ENCODE measurements at places on chromosomes 5 and 9.

- peak; percentile 16 for DNase-seq
These were observed 197.0 kb upstream of the VLDLR start for GRCh38 chr9:2424619-2425033.

- no peak for DNase-seq
These were observed 16.6 kb upstream of the PCDHB2 start for GRCh38 chr5:141077826-141078225.

GRCh38 chr9:26814799-26815198, 77.8 kb downstream of the CAAP1 start:
- no peak for DNase-seq

- no peak for DNase-seq
These were observed 254.2 kb downstream of the ARHGAP26 start for GRCh38 chr5:143024228-143024920.

GRCh38 chr5:122129306-122129705, at the start of gene ZNF474:
ZNF474 (plus strand) TSS chr5:122129546; CDS start chr5:122151991, 22,445 bp downstream.
- DNase-seq, result peak; percentile 99

- DNase-seq, result no peak
These were observed 11.4 kb downstream of the GRHPR start for GRCh38 chr9:37433867-37434371.

GRCh38 chr9:127498298-127498697, 47.0 kb downstream of the LRSAM1 start:
- no peak for DNase-seq

DNA sequence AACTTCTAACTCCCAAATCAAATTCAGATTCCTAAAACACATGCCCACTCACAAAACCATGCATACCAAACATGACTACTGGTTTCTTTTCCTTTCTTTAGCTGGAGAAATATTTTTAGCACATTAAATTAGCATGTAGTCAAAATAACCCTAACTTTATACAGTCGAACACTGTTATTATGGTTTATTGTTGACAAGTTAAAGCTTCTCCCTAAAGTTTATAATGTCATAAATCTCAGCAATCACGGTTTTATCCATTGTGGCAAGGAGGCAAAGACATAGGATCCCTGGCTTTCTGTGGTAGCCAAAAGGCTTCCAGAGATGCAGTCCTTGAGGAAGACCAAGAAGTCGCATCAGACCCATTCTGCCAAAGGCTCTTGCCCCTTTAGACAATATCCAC, 27.5 kb downstream of the ARL15 start:
- DNase-seq, result no peak

DNA sequence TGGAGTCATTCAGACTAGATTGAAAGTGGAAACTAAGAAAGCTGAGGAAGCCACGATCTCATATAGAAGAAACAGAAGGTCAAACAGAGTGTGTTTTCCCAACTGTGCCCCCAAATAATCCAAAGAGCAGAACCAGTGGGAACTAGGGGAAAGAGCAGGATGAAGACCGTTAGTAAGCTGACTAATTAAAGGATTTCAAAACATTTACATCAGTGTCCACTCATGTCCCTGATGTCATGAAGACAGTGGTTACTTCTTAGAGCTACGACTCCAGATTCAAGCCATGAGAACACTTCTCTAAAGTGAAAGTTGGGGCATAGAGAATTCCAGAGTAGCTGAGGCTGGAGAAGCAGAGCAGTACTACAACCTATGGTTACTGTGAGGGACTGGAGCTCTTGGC, 119.6 kb upstream of the SLC12A2 start:
- DNase-seq, result no peak

- DNase-seq, result peak; percentile 63
These were observed 169.7 kb downstream of the NPR3 start for GRCh38 chr5:32880796-32881195.

DNA sequence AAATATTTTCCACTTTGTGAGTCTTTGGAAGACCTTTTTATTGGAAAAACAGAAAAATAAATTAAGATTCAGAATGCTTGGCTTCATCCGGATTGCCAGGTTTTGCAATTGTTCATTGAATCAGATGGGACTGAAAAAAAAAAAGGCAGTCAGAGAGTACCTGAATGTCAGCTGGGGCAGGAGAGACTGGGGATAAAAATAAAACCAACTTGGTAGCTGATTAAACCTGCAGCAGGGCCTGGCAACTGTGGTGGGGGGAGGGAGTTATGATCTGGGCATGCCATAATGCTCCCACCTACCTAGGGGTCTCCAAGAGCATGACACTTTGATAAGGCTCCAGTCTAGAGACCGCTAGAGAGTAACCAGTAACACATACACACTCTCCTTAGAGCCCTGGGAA, 454.4 kb downstream of the DTWD2 start:
- DNase-seq, result no peak

GRCh38 chr5:135832941-135833920, 1.2 kb upstream of the SLC25A48 start:
- no peak for DNase-seq
